Activated T-helper 1 cell treated with anti-CD3 and anti-CD28 coated beads, Interleukin-2, amount 50 U/mL, for 16 hours (primary cell): ENCODE measurements at places on chromosomes 5 and 9.
A peak's percentile ranks its signal among the peaks of the same experiment; 100 is the strongest.

- no peak for DNase-seq
These were observed 990.4 kb upstream of the ACO1 start for GRCh38 chr9:31394015-31394473.

DNA sequence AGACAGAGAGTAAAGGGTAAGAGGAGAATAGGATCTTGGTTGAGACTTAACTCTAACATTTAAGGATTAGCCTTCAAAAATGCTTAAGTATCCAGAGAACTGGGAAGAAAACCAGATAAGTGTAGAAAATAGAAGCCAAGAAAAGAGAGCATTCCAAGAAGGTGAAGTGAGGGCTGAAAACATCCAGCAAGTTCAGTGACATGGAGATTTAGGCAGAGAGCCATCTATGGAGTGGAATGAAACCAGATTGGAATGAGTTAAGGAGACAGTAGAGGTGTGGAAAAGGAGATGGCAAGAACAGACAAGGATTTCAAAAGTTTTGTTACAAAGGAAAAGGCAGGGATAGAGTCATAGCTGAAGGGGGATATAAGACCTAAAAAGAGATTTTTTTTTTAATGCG, 188.1 kb downstream of the TRPM3 start:
- DNase-seq = no peak

GRCh38 chr9:8085986-8086385, 286.4 kb upstream of the DMAC1 start:
- no peak for DNase-seq

- no peak for DNase-seq
These were observed 13.7 kb upstream of the ITGA1 start for GRCh38 chr5:52774005-52774410.

GRCh38 chr9:83477571-83477970, 60.6 kb downstream of the FRMD3 start:
- no peak for DNase-seq

- no peak for DNase-seq
These were observed 15.0 kb downstream of the FER start for GRCh38 chr5:108762660-108763059.

- no peak for DNase-seq
These were observed 52.8 kb downstream of the WHRN start for GRCh38 chr9:114452219-114453165.

GRCh38 chr5:32677023-32677422, 34.1 kb upstream of the NPR3 start:
- DNase-seq = no peak

GRCh38 chr9:136403538-136403914, 3.6 kb upstream of the SNAPC4 start:
- peak; percentile 66 for DNase-seq

DNA sequence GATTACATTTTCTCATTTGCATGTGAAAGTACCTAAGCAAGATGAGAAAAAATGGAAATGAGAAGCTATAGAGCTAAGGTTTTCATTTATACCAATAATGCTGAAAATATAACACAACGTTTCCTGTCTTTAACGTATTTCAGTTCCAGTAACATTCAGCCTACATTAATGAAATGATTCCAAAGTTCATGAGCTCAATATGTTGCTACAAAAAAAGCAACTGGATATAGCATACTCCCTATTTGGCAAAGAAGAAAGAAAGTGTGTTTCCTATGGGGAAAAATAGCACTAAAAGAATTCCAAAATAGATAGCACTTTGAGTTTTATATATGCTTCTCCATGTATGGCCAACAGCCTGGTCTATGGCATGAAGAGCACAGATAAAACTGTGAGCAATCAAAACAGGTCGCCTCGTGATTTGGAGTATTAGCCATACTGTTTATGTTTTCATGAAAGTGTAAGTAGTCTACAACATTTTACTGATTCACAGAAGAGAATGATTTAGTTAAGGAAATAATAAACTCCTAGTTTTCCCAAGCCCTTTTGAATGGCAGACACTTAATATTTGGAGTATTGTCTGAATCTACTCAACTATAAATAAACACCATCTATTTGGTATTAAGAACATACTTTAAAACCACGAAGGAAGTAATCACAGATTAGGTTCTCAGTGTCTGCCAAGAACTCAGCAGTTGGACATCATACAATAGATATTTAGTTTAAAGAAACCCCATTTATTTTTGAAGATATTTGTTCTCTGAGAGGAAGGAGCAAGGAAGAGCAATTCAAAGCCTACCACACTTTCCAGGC, 258.7 kb upstream of the RASA1 start:
- no peak for DNase-seq

GRCh38 chr5:3392306-3392939, 203.2 kb upstream of the IRX1 start:
- no peak for DNase-seq

GRCh38 chr5:44089424-44090144, 299.6 kb downstream of the FGF10 start:
- no peak for DNase-seq

GRCh38 chr5:180329138-180329435, 24.0 kb downstream of the GFPT2 start:
- DNase-seq = no peak

DNA sequence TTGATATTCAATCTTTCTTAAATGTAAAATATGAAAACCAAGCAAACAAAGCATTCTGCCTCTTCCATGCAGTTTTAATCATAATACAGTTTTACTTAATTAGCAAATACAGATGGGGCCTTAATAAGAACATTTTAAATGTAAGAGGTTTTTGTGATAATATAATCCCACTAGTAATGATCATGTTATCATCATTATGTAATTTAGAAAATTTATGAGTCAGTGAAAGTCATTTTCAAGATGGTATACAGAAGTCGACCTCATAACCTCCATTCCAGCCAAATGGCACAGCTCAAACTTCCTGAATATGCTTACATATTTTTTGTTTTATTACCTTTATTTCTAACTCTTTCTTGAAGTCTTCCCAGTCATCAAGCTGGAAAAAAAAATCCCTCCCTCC, 102.2 kb upstream of the GNA14 start:
- no peak for DNase-seq

- DNase-seq = no peak
These were observed 29.0 kb downstream of the MTMR12 start for GRCh38 chr5:32283539-32284377.

- DNase-seq = no peak
These were observed 2.5 kb downstream of the ENTR1 start for GRCh38 chr9:136407911-136408310.

- no peak for DNase-seq
These were observed 807.7 kb downstream of the MTRR start for GRCh38 chr5:8676695-8677094.

GRCh38 chr9:93523518-93524144, 52.8 kb upstream of the PHF2 start:
- no peak for DNase-seq

GRCh38 chr5:121675924-121676323, 175.8 kb upstream of the FTMT start:
- no peak for DNase-seq

GRCh38 chr9:129327552-129328328, 149.7 kb upstream of the IER5L start:
- no peak for DNase-seq

DNA sequence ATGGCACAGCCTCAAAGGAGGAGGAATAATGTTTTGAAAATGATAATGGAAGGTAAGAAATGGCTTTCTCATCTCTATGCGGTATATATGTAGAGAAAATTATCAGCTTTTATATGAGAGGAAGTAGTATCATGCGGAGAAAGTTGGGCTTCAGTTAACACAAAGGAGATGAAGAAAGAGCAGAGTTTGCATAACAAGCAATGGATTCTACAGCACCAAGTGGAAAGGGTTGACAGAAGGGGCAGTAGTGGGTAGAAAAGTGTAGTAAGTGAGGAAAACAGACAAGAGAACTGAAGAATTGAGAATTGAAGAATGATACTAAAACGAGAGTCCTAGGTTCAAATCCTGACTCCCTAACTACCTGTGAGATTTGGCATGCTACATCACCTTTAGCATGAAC, 51.0 kb downstream of the GNG10 start:
- DNase-seq = no peak

DNA sequence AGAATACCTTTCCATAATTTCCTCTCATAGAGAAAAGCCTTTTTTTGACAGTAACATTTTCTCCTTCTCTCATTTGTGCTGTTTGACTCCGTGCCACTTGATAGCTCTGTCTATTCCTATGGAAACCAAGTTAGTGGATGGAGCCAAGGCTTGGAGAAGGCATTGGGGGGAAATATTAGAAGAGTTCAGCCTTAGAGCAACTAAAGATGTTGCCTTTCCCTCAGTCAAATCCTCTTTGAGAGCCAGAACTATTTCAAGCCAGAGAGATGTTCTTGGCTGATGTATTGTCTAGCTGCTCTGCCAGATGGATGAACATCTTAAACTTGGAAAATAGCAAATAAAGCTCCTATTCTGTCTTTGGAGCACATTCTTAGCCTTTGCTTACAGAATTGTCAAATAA, 112.4 kb downstream of the INVS start:
- no peak for DNase-seq

GRCh38 chr9:136051453-136051836, 43.6 kb downstream of the NACC2 start:
- no peak for DNase-seq

- no peak for DNase-seq
These were observed 136.7 kb downstream of the ROR2 start for GRCh38 chr9:91813176-91813795.

DNA sequence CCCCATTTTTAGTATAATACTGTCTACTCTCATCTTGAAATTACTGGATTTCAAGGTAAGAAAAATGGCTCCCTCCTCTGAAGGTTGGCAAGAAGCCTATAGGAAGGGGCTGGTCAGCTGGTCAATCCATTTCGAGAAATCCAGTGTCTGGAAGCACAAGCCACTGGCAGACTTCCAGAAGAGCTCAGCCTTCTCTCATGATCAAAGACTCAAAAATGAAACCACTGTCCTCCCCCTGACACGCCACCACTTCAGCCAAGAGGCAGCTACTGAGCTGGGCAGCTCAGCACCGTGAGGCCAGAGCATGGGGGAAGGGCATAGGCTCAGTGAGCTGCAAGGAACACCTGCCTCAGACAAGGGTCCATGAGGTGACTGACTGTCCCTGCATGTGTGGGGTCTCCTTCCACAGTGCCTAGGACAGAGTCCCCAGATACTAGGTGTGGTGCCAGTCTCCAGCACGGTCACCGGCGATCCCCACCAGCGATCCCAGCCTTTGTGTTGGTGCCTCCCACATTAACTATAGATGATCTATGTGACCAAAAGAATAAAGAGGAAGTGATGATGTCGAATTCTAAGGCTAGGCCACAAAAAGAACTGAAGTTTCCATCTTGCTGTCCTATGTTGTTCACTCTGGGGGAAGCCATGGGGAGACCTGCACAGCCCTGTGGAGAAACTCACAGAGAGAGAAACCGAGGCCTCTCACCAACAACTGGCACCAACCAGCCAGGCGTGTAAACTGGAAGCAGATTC, 100.1 kb upstream of the LRRTM2 start:
- no peak for DNase-seq

- DNase-seq = no peak
These were observed 185.9 kb downstream of the SEMA6A start for GRCh38 chr5:116388564-116389258.

- DNase-seq = no peak
These were observed 1.2 kb upstream of the AJM1 start for GRCh38 chr9:136840877-136841645.

- DNase-seq = no peak
These were observed 35.7 kb upstream of the LMX1B start for GRCh38 chr9:126578029-126578428.

- no peak for DNase-seq
These were observed 190.1 kb downstream of the TMEM232 start for GRCh38 chr5:110536120-110537115.

GRCh38 chr9:122239722-122240121, 11.0 kb upstream of the LHX6 start:
- no peak for DNase-seq

- DNase-seq = no peak
These were observed 44.9 kb downstream of the NKD2 start for GRCh38 chr5:1053391-1054017.

DNA sequence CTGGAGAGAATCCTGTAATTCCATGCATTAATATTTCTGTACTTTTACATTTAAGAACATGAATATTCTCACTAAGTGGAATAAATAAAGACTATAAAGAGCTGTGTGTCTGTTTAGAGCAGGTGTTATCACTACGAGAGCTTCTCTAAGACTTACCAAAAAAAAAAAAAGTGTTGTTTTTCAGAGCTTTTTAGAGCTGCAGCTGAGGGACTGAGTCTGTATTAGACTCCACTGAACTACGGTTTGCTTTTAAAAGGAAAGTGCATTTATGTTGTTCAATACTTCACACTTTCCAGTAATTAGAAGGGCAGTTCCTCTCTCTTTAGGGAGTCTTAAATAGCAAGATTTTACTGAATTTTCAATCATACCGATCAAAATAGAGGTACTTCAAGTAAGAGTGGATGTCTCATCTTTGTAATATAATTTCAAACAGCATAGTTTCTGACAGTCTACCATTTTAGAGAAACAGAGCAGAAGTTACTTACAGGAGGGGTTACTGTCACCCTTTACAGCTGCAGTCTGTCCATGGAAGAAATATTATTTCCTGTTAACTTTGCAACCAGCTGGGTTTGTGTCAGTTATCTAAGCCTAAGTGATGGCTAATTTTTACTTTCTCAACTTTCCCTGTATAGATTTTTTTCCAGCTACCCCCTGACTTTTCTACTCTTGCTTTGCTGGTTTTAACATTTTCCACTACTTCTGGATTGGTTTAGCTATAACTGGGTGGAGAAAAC, 2.4 kb downstream of the SYK start:
- no peak for DNase-seq

- DNase-seq = no peak
These were observed 127.9 kb downstream of the ADAMTS2 start for GRCh38 chr5:179217356-179217755.

- no peak for DNase-seq
These were observed 33.6 kb downstream of the COL15A1 start for GRCh38 chr9:98977246-98977714.

GRCh38 chr9:114757395-114757794, 48.4 kb downstream of the TNFSF15 start:
- DNase-seq = no peak

- no peak for DNase-seq
These were observed 92.6 kb upstream of the GAS1 start for GRCh38 chr9:87039809-87040392.

GRCh38 chr9:37466037-37466709, 923 bp upstream of the ZBTB5 start:
- DNase-seq = no peak

GRCh38 chr5:168818558-168818957, 239.4 kb upstream of the PANK3 start:
- DNase-seq = no peak

DNA sequence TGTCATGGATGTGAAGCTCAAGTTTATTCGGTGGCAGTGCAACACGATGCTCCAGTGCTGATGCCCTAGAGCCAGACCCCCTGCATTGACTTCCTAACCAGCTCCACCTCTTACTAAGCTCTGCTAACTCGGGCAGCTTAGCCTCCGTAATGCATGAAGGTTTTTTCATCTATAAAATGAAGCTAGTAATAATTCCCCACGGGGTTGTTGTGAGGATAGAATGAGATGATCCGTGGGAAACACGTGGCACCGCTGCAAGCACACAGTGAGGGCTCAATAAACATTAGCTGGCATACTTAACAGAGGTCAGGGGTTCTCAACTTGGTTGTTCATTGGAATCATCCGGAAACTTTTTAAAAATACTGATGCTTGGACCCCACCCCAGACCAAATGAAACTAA, 6.8 kb downstream of the ENC1 start:
- DNase-seq = no peak
